ENCODE measurements at places on chromosomes 7 and 10. TPM values are rescaled to one million over a fixed set of nuclear protein-coding genes. Genes with fewer than 3 reads are reported as not detected.

- DNase-seq = no peak
These were observed 29.4 kb upstream of the CLDN3 start for GRCh38 chr7:73799282-73800141.

GRCh38 chr7:28528899-28529298 is 116.6 kb downstream of the CREB5 start:
- no peak for DNase-seq

Gene STK31
- 0.90 TPM for total RNA-seq

Gene TSPAN12
- 29.4 TPM for total RNA-seq

DNA sequence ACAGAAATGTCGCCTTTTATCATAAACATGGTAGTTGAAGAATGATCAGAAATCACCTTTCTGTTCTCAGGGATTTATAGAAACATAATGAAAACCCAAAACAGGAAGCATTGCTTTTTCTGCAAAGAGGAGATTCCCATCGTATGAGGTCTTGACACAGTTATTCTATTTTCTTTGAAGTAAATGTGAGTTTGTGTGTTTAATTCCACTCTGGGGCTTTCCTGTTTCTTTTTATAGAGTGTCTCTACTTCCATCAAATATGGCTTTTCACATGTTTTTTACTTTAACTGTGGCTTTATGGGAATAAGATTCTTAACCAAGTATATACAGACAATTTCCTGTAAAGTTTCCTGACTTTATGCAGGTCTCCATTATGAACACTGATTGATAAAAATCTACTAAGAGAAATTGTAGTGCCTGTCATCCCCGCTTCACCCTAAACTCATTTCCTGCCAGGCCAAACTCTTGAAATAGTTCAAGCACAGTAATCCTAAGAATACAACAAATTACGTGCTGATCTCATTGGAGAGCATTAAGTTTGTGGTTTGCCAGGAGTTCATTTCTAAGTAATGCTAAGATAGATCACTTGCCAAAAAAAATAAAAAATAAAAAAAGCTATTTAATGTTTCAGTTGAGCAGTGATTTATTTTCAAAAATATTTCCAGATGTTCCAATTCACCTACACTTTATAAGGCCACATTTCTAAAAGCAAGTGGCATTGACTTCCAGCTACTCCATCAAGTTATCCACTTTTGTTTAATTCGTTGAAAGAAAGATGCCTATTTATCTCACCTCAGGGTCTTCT is 52.2 kb upstream of the SEC61G start:
- no peak for DNase-seq

Gene EPHB6
- 10.8 TPM for total RNA-seq

- DNase-seq = no peak
These were observed 3.1 kb upstream of the SMURF1 start for GRCh38 chr7:99146979-99147378.
